ENCODE measurements at places on chromosomes 7 and 10.

- no peak for DNase-seq
Measured at GRCh38 chr7:31938650-31939049, 131.6 kb downstream of the PDE1C start.

DNA sequence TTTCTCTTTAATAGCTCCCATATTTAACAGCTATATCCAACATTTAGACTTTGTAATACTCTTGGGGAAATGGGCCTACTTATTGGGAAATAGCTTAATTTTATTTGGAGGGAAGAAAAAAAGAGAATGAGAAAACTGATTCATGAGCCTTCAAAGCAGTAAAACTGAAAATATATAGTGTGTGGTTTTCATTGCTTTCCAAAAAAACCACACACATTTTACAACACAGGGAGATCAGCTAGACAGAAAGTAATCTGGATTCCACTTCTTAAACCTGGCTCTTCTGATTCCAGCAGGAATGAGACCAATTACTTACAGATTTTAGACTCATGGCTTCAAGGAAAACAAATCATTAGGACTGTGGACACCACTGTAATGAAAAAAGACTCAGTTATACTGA, 48.7 kb downstream of the CH25H start:
- DNase-seq: no peak

GRCh38 chr7:116340201-116340847, 130.0 kb downstream of the TES start:
- peak; percentile 72 for DNase-seq

DNA sequence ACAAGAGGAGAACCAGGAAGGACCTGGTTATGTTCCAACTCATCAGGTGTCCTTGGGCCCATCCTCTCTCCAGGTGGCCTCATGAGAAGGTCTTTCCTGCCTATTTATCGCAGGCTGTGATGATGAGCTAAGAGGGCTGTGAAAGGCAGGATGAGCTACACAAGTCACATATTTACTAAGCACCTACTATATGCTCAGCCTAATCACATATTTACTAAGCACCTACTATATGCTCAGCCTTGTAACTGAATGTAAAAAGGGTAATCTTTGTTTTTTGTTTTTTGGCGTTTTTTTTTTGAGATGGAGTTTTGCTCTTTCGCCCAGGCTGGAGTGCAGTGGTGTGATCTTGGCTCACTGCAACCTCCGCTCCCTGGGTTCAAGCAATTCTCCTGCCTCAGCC, 44.2 kb upstream of the NPFFR1 start:
- no peak for DNase-seq

DNA sequence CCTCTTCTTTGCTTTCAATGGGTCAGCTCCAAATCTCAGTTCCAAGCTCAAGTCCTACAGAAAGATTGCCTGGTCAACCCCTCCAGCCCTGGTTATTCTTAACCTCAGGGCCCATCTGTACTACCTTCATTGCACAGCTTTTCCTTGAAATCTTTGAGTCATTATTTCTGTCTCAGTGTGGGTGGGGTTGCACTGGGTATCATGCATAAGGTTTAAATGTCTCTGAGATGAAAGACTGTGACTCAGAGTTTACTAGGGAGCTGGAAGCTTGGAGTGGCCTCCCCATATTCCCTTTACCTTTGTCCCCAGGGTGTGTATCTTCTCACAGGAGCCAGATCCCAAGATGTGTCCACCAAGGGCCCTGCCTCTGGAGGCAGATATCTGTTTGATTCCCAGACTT, 3.3 kb upstream of the OR6V1 start:
- DNase-seq: no peak

DNA sequence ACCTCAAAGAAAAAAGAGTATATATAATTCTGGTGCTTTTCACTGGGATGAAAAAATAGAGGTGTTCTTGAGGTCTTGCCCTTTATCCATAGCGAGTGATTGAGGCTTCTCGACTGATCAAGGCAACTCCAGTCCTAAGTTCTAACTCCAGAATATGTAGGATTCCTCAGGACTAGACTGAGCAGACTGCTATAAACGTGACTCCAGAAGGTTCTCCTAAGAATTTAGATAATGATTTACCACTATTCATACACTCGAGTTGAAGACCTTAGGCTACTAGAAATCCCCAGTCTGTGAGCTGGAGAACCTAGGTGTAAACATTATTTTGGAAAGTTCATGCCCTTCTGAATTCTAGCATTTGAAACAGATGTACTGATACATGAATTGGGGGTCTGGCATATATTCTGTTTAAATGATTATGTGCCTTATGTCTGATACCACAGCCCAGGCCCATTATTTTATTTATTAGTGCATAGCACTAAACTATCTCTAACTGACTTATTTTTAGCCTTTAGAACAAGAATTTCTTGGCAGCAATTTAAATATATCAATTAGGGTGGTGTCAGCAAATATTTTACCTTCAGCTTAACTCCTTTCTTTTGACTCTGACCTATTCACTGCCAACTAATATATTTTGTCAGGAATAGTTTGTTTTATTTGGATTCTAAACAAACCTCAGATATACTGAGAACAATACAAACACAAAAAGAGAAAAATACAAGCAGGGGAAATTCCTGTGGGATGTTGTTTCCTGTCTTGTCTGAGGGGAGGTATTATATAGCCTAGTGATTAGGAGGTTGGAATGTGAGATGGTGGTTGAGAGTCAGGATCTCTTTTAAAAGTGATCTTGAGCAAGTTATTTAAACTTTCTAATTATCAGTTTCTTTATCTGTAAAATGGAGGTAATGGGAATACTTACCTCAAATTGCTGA, 75.8 kb downstream of the PODXL start:
- peak; percentile 69 for DNase-seq

- no peak for DNase-seq
Measured at GRCh38 chr10:43226851-43227845, 39.7 kb downstream of the RASGEF1A start.

GRCh38 chr7:2099048-2099957, 133.4 kb downstream of the MAD1L1 start:
- DNase-seq: no peak

- no peak for DNase-seq
Measured at GRCh38 chr10:13921941-13922340, 335.2 kb downstream of the PRPF18 start.

- DNase-seq: no peak
Measured at GRCh38 chr7:79876848-79877252, 257.8 kb upstream of the GNAI1 start.

- peak; percentile 22 for DNase-seq
Measured at GRCh38 chr7:83547526-83547925, 101.4 kb downstream of the SEMA3E start.

DNA sequence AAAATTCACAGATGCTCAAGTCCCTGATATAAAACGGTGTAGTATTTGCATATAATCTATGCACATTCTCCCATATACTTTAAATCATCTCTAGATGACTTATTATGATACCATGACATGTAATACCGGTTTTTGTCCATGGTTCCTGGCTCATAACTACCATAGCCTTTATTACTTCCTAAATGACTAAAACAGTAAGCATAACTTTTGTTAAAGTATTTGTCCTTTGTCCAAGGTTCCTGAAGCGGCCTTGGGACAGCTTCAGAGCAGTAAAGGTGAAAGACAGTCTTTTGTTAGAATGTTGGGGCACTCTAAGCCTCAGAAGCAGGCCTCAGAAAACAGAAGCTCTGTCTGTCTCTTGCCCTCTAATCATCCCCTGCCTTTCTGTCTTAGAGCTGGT, 4.0 kb downstream of the CRCP start:
- DNase-seq: peak; percentile 44

DNA sequence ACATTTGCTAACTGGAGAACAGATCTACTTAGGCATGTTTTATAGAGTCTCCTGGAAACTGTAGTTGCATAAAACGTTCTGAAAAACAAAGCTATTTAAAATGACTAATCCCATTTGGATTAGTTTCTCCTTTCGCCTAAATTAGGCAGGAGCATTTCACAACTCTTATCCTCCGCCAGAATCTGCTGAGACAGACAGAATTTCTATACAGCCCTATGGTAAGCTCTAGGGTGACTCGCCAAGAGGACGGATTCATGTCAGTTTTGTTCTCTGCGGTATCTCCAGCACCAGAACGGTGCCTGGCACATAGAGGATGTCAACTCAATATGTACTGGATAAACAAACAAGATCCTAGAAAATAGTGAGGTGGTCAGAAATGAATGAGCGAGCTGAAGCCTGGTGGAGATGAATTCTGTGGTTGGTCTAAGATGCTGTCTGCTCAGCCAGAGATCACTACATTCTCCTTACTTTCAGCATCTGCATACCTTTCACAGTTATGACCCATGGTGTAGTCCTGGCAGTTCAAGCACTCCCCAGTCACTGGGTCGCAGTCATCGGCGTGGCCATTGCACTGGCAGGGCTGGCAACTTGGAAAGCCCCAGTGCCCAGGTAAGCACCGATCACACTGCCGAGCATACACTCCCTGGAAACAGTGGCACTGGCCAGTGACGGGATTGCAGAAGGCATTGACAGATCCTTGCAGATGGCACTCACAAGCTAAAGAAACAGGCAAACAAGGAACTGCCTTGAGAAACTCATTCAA, 44.0 kb downstream of the LAMB1 start:
- DNase-seq: no peak

GRCh38 chr10:43132867-43133787, 5.1 kb upstream of the CSGALNACT2 start:
- DNase-seq: no peak

- no peak for DNase-seq
Measured at GRCh38 chr7:117682681-117683385, 190.4 kb downstream of the CTTNBP2 start.

GRCh38 chr7:101624246-101625001, 4.7 kb downstream of the MYL10 start:
- no peak for DNase-seq

GRCh38 chr7:153404124-153404523, 644.6 kb downstream of the ACTR3B start:
- DNase-seq: no peak

DNA sequence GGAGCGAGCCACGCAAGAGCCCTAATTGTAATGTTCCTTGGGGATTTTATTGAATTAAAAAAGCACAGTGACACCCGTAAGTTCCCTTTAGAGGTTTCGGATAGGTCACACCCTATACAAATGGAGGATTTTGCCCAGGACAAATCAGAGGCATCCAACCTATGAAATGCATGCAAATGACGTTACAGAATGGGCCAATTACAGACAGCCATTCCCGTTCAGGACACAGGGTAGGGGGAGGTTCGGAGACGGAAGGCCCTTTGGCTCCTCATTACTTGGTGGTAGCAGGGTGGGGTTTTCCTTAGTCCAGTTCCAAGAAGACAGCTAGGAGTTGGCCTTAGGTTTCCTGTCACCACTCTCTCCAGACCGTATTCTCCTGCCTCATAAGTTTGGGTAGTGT, 754.1 kb downstream of the IPMK start:
- DNase-seq: no peak

DNA sequence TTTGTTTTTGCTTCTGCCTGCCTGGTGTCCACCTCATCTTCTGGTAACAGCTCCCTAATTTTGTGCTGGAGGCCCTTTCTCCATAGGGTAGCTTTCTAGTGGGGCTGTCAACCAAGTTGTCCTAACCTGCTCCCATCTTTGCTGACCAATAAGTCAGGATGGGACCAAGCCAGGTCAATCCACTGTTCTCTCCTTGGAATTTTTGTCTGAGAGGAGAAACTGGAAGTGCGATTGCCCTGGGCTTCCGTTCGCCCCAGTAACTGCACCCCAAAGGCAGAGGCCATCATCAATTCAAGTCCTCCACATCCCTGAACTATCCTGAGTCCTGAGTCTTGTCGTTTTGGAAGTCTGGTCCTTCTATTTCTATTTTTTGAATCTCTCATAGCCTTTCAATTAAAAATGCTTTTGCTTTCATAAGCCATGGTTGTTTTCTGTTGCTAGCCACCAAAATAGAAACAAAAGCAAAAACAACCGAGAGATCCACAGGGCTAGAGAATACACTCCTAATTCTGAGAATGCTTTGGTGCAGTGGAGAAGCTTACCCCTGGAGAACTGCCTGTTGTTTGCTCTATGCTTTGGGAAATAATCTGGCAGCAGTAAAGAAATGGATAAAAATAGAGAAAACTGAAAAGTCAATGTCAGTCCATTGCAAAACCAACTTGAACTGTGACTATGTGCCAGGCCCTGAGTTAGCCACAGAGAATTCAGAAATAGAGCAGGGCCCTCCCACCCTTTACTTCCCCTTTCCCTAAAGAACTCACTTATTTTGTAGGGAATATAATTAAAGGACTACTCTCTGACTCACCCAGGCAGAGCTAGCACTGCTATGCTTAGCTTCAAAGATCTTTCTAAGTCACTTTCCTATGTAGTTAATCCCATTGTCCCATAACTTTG, 368.1 kb downstream of the CXCL12 start:
- peak; percentile 7 for DNase-seq

GRCh38 chr10:22589851-22590514, 124.4 kb downstream of the PIP4K2A start:
- no peak for DNase-seq

GRCh38 chr7:50817561-50817960, 34.9 kb upstream of the GRB10 start:
- peak; percentile 88 for DNase-seq

DNA sequence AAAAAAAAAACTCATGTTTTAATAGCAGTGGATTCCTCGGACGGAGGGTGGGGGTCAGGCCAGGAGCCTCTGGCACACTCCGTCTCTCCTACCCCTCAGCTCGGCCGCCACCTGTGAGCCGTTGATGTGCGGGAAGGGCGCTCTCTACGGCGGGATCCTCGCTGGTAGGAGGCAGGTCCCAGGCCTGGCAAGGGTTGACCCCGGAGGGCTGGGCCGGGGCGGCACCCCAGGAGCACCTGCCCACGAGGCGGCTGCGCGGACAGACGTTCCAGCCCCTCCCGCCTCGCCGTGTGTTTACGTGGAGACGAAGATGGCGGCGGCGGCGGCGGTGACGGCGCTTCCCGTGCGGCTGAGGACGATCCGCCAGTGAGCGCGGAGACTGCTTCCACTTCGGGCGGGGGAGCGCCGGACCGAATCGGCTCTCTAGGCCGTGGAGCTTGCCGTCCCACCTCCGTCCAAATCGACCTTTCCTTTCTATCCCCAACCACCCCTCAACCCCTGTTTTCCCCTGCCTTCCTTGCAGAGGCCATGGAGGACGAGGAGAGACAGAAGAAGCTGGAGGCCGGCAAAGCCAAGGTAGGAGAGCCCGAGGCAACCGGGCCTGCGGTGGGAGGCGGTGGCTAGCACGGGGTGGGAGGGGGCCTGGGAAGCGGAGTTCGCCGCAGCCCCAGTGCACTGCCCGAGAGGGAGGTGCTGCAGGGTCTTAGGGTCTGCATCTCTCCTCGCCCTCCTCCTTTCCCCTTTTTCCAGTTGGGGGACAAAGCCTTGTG, at the start of gene AKAP9:
AKAP9 (plus strand) TSS at position 291 of the 770 bp plus-strand sequence; CDS start at position 529, 238 bp downstream.
- peak; percentile 91 for DNase-seq

- no peak for DNase-seq
Measured at GRCh38 chr7:129721068-129721467, 109.5 kb downstream of the NRF1 start.
